ENCODE measurements at places on chromosomes 2 and 18. TPM values are rescaled to one million over a fixed set of nuclear protein-coding genes. Genes with fewer than 3 reads are reported as not detected.

The NMUR1 gene
- total RNA-seq = not detected

The OSBPL1A gene
- total RNA-seq = 23.6 TPM

The CTAGE1 gene
- not detected for total RNA-seq

The TCF23 gene
- total RNA-seq = not detected

The ASXL3 gene
- total RNA-seq = 0.20 TPM

The IGFBP2 gene
- 245 TPM for total RNA-seq

The CTIF gene
- total RNA-seq = 47.2 TPM

The LBX2 gene
- 0.95 TPM for total RNA-seq

The CDCA7 gene
- total RNA-seq = 25.1 TPM

The MEMO1 gene
- 59.2 TPM for total RNA-seq

The CD207 gene
- total RNA-seq = not detected

The SERPINB10 gene
- total RNA-seq = not detected

The MRPL53 gene
- total RNA-seq = 57.8 TPM

The DUSP19 gene
- 3.5 TPM for total RNA-seq

The SERPINB4 gene
- total RNA-seq = not detected

The QPCT gene
- total RNA-seq = 311 TPM

The EPHA4 gene
- total RNA-seq = 59.3 TPM

The WNT6 gene
- not detected for total RNA-seq

The SMAD4 gene
- total RNA-seq = 65.5 TPM

The ITGB6 gene
- not detected for total RNA-seq

The CHPF gene
- total RNA-seq = 52.4 TPM

The TCF7L1 gene
- total RNA-seq = not detected

The CRYGD gene
- not detected for total RNA-seq

The STARD6 gene
- 0.57 TPM for total RNA-seq

The SPDYA gene
- total RNA-seq = 0.23 TPM

The SATB2 gene
- 13.4 TPM for total RNA-seq

The SCG2 gene
- 11.2 TPM for total RNA-seq

The ASNSD1 gene
- total RNA-seq = 73.2 TPM

The IL36RN gene
- total RNA-seq = not detected

The PHOSPHO2 gene
- total RNA-seq = 5.5 TPM

The CFAP53 gene
- 0.35 TPM for total RNA-seq

The TSGA10 gene
- 8.1 TPM for total RNA-seq

The CAPN14 gene
- not detected for total RNA-seq

The TXNDC2 gene
- total RNA-seq = 0.17 TPM

The ARHGAP15 gene
- not detected for total RNA-seq

The TMBIM1 gene
- 124 TPM for total RNA-seq

The ANKRD30BL gene
- total RNA-seq = not detected

The GKN2 gene
- 1.6 TPM for total RNA-seq

The GYPC gene
- total RNA-seq = not detected

The RAB17 gene
- 0.55 TPM for total RNA-seq

The CCL20 gene
- 10.8 TPM for total RNA-seq

The PRSS56 gene
- total RNA-seq = not detected

The VIL1 gene
- 0.02 TPM for total RNA-seq

The CPO gene
- not detected for total RNA-seq

The VAPA gene
- 343 TPM for total RNA-seq

The UCN gene
- 6.8 TPM for total RNA-seq

The DPP4 gene
- 0.25 TPM for total RNA-seq

The ASPRV1 gene
- total RNA-seq = 0.12 TPM

The FAP gene
- total RNA-seq = not detected

The CERKL gene
- not detected for total RNA-seq

The CDH19 gene
- 60.2 TPM for total RNA-seq

The MTA3 gene
- 28.5 TPM for total RNA-seq

The SLC9A4 gene
- not detected for total RNA-seq

The CYRIA gene
- not detected for total RNA-seq

The POU3F3 gene
- total RNA-seq = not detected

Measured in NCI-H460 (cell line).